ENCODE measurements at places on chromosomes 1 and 21.

GRCh38 chr21:34498623-34499022, 13.4 kb downstream of the KCNE1 start:
- no peak for DNase-seq

DNA sequence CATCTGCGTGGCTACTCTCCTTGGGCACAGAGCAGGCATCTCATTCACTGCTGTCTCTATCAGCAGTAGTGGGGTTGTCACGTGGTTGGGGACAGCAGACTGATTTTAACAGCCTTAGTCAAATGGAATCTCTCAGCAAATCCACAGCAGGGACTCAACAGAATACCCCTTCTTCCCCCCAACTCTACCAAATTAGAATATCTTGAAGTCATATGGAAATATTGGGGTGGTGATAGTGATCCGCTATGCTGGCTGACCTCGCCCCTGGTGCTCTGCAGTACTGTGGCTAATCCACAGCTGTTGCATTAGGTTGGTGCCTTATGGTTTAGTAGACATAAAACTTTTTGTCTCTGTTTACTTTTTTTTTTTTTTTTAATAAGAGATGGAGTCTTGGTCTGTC, 23.9 kb downstream of the HHAT start:
- no peak for DNase-seq

GRCh38 chr1:187716160-187716559, 887.4 kb downstream of the PLA2G4A start:
- DNase-seq, result no peak

DNA sequence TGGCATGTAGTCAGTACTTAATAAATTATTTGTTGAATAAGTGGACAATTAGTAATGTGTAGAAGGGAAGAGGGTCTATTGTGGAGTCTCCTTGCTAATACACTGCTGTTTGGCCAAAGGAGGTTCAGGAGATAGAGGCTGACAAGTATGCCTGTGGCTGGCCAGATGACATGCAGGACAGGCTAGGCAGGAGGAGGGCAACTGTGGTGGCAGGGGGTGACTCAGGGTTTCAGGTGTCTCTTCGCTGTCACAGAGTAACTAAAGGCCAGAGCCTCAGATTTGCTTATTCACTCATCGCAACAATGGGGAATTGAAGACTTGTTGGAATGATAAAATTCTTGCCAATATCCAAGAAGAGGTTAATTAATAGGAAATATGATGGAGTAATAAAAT, 33.1 kb downstream of the THRAP3 start:
- DNase-seq, result no peak

DNA sequence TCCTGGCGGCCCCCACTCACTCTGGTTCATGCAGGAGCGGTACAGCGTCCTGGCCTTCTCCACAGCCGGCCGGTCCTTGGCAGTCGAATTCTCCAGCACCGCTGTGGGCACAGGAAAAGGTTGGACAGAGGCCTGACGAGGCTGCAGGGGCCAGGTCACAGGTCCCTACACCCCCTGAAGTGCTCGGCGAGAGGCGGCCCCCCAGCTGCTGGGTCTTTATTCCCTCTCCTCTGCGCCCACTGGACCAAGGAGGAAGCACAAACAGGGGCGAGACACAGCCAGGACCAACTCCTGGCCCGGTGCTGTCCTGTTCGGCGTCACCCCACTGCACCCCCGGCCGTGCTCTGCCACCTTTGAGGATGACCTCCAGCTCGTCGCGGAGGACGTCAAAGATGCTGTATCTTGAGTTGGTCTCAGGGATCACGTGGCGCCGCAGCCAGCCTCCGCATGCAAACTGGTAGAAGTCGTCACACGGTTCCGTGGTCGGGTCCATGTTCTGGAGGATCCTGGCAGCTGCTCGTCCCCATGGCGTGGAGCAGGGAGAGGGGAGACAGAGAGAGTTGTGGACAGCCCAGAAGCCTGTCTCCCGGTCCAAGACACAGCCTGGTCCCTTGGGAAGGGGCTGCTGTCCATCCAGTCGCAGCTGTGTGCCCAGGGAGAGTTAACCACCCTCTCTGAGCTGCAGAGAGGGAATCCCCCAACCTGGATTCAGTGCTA, 22.9 kb downstream of the PRXL2B start:
- DNase-seq, result no peak

GRCh38 chr1:25100151-25100833, 132.0 kb downstream of the SYF2 start:
- no peak for DNase-seq

DNA sequence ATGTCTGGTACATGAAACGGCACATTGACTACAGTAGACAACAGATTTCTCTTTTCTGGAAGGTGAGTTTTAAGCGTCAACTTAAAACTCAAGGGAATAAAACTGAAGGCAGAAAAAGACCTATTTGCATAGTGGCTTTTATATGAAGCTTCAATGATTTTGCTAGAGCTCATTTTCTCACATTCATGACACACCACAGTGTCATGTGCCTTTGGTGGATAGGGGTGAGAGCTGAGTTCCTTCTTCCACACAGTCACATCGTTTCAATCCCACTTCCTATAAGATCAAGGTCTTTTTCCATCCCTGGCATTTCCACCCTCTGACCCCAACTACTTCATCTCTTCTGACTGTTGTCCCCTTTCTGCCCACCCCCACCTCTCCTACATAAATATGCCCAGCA, 31.0 kb downstream of the IL12RB2 start:
- DNase-seq, result no peak

DNA sequence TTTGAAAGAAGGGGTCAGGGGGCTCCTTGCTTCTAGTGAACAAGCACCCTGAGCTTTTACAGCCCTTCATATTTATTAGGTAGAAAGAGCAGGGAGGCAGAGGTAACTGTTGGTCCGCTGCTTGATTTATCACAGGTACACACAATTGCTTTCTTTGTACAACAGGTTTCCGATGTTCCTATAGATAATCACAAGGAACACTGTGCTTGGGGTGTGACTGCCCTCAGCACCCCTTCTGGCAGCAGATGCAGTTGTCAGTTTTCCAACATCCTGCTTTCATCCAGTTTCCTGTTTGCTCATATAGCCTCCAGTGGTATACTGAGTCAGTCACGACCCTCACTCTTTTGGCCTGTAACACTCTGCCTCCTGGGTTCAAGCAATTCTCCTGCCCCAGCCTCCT, 40.6 kb downstream of the SCP2 start:
- DNase-seq, result no peak

- no peak for DNase-seq
Observed at GRCh38 chr21:42609811-42610210, 43.6 kb upstream of the PDE9A start.

DNA sequence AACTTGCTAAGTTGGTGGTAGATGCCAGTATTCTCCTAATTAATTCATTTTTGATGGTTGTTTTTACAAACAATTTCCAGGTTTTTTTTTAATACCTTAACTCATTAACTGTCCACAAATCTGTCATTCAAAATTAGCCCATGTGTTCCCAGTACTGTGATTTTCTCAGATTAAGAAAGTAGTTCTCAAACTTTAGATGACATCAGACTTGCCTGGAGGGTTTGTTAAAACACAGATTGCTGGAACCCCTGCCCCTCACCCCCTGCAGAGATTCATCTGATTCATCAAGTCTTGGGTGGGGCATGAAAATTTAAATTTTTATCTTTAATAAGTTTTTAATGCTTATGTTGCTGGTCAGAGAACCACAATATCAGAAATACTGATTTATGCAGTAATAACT, 130.5 kb downstream of the BACH1 start:
- DNase-seq, result no peak

DNA sequence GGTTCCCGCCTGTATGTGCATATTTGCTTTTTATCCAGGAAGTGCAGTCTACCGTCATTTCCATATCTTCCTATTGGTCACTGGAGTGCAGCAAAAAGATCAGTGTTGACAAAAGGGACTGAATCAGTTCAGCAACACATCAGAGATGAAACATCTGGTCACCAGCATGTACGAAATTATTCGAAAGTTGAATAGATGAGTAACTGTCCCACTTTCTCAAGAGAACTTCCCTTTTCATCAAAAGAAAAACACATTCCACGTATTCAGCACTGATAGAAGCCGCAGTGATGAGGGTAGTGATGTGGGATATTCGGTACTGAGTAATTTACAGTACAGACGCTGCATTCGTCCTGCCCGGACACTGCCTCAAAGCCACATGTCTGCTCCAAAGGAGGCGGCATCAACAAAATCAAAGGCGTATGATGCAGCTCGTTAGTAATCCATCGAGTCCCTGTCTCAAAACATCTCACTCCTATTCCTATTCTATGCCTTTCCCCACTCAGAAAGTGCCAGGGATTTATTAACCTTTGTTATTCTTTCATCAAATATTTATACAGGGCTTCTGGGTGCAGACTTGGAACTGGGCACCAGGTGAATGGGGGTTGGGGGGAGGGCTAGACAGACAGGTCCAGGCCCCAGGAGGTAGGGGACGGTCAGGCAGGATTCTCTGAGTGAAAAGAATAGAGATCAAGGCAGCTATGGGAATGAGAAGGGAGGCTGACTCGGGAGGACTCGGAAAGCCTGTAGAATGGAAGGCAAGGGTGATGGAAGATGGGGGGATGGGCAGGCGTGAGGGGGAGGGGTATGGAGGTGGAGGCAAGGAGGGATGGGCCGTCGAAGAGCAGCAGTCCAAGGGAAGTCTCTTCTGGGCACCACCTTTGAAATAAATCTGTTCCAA, 79.5 kb upstream of the SLC45A1 start:
- no peak for DNase-seq

GRCh38 chr1:20083178-20083944, 13.4 kb downstream of the PLA2G5 start:
- no peak for DNase-seq

- peak; percentile 87 for DNase-seq
Observed at GRCh38 chr1:39632682-39633417, 6.6 kb downstream of the HEYL start.

DNA sequence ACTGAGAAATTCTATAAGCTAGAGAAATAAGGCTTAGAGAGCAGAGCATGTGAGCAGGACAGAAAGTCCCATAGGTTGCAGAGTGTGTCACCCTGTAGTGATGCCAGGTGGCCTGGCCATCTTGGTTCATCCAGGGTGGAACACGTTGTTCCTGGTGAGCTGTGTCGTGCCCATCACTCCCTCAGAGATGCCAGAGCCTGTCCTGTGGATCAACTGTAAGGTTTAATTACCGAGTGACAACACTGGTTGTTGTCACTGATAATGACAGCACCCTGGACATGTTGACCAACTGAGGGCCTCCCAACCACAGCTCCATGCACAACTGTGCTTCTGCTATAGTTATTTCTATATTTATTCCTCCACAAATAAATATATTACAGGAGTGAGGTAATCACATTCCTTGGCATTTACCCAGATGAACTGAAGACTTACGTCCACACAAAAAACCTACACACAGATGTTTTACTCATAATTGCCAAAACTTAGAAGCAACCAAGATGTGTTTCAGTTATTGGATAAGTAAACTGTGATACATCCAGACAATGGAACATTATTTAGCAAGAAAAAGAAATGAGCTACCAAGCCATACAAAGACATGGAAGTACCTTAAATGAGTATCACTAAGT, 6.2 kb downstream of the C1orf198 start:
- peak; percentile 74 for DNase-seq

- no peak for DNase-seq
Observed at GRCh38 chr1:60906526-60906925, 175.8 kb upstream of the NFIA start.
